ENCODE measurements at places on chromosomes 16 and 17.

DNA sequence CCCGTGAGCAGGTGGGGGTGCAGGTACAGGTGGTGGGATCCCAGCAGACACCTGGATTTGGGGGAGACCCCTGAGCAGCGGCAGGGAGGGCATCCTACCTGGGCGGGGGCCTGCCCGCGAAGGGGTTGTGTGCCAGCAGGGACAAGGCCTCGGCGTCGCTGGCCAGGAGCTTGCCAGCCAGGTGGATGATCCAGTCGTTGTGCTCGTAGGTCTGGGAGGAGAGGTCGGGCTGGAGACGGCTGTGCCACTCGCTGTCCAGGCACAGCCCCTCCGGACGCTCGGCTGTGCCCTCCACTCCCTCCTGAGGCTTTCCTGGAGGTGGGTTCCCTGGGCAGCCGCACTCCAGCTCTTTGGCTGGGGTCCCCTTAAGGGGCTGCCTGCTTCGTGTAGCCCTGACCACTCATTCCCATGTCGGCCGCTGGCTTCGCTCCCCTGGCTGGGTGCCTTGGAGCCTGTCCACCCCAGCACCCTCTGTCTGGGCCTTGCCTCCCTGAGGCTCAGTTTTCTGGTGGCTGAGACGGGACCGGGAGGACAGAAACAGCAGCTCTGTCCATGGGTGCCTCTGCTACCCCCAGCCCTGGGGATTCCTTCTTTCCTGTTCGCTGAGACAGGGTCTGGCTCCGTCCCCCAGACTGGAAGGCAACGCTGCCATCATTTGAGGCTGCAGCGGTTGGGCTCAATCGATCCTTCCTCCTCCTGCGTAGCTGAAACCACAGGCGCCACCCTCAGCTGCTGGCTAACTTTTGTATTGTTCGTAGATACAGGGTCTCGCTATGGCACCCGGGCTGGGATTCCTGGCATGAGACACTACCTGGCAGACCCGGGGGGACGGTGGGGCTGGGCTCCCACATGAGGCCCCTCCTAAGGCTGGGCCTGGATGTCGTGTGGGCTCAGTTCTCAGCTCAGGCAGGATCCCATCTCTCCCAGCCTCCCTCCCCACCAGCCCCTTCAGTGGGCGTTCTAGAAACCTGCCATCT is 68.6 kb upstream of the GNG13 start:
- no peak for DNase-seq

DNA sequence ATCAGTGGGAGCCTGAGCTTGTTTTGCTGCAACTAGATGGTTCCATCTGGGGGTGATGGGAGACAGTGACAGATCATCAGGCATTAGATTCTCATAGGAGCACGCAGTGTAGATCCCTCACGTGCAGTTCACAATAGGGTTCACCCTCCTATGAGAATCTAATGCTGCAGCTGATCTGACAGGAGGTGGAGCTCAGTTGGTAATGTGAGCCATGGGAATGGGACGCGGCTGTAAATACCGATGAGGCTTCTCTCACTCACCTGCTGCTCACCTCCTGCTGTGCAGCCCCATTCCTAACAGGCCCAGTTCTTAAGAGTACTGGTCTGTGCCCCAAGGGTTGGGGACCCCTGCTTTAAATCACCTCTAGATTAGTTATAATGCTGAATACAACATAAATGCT is 137.5 kb upstream of the PLEKHM1 start:
- no peak for DNase-seq

DNA sequence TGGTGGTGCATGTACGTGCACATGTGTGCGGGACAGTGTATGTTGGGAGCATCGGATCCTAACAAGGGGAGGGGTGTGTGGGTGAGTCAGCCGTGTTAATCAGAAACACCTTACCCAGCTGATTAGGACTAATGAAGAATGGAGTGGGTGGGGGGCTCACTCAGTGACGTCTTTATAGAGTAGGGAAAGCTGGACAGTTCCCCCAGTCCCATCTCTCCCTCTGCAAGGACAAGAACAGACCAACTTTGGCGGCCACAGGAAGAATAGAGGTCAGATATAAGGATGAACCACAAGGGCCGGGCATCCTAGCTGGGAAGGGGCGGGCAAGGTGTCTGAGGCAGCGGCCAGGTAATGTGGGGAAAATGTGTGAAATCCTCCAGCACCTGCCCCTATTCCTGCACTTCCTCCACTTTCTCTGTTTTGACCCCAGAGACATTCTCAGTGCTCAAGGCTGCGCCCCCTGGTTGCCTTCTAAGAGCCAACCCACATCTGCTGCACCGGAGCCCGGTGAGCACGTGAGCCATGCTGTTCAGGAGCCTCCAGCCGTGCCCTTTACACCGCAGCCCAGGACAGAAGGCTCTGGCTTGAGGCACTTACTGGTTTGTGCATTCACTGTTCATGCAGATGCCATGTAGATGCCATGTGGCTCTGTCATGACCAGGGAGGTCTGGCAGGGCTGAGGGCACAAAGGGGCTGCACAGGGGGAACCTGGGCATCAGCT is 18.9 kb upstream of the TBX21 start:
- no peak for DNase-seq

- no peak for DNase-seq
These were observed 50.2 kb downstream of the NKD1 start for GRCh38 chr16:50598256-50598894.

GRCh38 chr17:55037828-55038227 is 69.3 kb downstream of the STXBP4 start:
- DNase-seq: no peak

- peak; percentile 41 for DNase-seq
These were observed 470.7 kb downstream of the SOX9 start for GRCh38 chr17:72591289-72592241.

DNA sequence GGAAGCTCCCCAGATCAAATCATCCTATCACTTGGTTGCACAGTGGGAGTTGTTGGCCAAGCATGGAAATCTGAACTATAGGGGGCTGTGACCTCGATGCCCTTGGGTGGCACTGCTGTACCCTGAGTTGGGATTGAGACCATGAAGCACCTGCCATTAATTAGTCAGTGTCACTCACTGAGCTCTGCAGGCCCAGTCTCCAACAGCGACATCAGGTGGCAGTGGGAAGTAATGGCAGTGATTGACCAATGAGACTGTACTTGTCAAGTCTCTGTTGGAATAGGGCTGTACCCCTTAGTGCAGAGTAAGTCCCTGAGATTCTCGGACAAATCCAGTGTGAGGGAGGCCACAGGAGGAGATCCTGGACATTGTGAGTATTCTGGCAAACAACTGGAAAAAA is 118.0 kb upstream of the RPL38 start:
- no peak for DNase-seq

DNA sequence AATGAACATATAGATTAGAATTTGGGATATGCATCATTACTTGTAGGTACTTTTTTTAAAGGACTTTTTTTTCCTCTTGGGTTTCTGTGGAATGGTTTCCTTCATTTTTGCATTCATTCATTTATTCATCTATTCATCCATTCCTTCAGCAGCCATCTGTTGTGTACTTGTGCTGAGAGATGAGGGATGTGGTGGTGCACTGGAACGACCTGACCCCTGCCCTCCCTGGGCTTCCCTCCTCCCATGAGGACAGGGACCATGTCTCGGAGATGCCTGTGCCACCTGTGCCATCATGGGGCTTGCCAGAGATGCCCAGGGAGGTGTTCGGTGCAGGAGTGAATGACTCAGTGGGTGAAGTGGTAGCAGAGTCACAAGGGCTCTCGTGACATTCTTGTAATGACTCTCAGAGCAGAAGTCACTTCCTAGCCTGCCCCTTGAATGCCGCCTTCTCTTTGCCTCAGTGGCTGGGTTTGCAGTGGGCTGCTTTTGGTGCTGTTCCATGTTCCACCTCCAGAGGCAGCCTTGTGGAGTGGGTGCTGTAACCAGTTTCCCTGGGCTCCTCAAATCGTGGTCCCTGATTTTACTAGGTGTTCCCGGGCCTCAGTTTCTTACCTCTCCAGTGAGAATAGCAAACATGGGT is 43.9 kb downstream of the CLEC16A start:
- no peak for DNase-seq

DNA sequence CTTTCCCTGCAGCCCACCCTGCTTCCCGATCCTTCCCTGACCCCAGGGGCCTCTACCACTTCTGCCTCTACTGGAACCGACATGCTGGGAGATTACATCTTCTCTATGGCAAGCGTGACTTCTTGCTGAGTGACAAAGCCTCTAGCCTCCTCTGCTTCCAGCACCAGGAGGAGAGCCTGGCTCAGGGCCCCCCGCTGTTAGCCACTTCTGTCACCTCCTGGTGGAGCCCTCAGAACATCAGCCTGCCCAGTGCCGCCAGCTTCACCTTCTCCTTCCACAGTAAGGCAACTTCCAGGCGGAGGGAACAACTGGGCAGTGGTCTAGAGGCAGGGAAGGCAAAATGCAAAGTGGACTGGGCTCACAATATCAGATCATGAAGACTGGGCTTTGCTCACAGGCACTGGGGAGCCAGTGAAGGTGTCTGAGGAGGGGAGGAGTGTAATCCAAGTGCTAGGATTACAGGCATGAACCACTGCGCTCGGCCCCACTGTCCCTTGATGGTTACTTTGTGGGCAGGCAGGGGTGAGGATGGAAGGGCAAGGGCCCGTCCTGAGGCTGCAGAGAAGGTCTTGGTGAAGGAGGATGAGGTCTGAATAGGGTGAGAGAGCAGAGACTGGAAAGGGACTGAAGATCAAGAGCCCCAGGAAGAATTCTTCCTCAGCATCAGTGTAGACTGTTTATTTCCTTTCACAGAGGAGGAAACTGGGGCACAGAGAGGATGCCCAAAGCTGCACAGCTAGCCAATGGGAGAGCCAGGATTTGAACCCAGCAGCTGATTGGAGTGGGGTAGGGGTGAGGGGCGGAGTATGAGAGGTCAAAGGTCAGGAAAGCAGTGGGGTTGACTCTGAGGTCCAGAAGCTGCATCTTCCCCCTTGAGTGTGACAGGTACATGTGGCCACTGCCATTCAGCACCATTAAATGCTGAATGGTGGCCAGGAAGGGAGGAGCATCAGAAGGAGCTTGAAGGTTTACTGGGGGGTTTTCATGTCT is 16.5 kb upstream of the ADGRG3 start:
- DNase-seq: no peak

- no peak for DNase-seq
These were observed 60.9 kb upstream of the ZNF469 start for GRCh38 chr16:88321635-88322499.

DNA sequence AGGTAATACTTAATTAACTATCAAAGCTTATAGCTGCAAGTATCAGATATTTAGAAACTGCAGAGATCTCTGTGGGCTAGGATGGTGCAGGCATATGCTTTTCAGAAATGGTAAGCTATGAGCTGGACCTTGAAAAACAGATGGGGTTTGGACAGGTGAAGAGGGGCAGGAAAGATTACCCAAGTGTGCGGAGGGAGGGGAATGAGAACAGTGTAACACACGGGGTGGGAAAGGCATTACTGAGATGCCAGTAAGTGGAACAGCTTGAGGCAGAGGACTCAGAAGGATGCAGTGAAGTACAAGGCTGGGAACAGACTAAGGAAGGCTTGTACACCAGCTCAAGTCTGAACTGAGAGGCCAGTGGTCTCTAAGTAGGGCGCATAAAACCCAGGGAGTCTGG is 22.1 kb upstream of the EVPL start:
- DNase-seq: no peak

DNA sequence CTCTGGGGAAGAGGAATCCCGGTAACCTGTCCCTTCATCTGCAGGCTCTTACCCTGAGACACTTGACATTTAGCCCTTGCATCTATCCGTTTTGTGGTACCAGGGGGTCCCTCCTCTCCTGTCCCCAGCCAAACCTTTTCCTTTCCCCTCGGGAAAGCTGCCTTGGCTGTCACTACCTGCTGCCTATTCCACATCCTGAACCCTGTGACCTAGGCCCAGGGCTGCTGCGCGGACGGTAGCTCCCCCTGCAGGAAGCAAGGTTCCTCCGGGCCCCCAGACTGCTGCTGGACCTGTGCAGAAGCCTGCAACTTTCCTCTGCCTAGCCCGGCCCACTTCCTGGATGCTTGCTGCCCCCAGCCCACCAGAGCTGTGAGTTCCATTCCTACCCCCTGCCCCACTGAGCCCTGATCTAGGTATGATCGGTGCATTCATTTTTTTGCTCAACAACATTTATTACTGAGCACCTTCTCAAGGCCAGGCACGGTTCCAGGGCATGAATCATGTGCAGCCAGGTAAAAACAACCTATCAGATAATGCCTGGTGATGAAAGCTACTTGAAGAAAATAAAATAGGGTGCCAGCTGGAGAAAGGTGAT is 10.5 kb upstream of the ALDOA start:
- DNase-seq: peak; percentile 88

Measured in epithelial cell of esophagus (primary cell).